ENCODE measurements at places on chromosomes 13 and 19.
A peak's percentile ranks its signal among the peaks of the same experiment; 100 is the strongest.

DNA sequence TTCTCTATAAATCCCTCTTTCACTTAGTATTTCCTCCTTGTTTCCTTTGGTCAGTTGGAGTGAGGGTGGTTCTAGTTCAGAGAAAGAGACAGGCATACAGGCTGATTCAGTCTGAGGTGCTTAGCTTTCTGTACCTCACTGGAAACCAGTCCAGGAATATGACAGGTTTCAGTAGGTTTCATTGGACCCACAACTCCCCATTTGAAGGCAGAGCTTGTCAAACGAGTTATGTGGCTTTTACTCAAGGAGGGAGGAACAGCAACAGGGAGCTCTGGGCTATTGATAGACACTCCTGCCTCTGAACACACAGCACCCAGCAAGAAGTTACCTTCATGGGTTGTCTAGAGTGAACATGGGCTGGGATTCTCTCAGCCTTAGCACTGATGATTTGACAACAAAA, 14.5 kb downstream of the ACTN4 start:
- H3K36me3 ChIP-seq, result no peaks in the 10 kb centered on the region
- no peaks in the 10 kb centered on the region for H3K27me3 ChIP-seq
- no peak overlapping the region for H3K4me3 ChIP-seq
- DNase-seq, result no peak
- peaks cover 97% of the 10 kb centered on the region for H3K4me1 ChIP-seq
- H3K27ac ChIP-seq, result peak overlapping the region; percentile 94

- H3K4me1 ChIP-seq, result peaks cover 29% of the 10 kb centered on the region
- H3K27ac ChIP-seq, result no peak overlapping the region
- H3K4me3 ChIP-seq, result no peak overlapping the region
- H3K36me3 ChIP-seq, result peaks cover 56% of the 10 kb centered on the region
- H3K27me3 ChIP-seq, result no peaks in the 10 kb centered on the region
Measured at GRCh38 chr19:46719629-46720502, 3.0 kb upstream of the PRKD2 start.

DNA sequence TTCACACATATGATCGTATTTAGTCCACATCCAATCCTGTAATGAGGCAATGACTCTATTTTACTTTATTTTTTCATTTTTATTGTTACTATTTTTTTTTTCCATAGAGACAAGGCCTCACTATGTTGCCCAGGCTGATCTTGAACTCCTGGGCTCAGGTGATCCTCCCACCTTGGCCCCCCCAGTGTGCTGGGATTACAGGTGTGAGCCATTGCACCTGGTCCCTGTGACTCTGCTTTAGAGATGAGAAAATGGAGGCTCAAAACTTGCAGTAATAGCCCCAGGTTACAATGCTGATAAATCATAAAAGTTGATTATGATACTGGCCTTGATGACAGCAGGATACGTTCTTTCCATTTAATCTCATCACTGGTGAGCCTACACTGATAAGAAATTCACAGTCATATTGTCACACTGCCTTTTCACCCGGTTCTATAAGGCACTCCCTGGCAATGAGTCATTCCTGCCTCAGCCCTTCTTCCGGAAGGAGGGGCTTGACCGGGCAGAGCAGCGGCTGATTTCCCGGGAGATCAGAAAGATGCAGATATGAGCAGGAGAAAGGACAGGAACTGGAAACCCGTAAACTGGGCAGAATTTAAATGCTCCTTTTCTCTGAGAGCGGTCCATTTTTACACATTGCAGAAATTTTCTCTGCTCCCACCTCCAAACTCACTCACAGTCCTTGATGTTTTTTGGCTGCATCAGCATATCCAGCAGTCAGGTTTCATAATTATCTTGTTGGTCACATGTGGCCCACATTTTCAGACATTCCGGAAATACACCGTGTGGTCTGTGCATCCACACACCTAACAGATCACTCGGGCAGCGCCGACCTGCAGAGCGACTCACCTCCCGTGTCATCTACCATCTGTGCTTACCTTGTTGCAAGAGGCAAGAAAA, 616.4 kb downstream of the EFNB2 start:
- no peaks in the 10 kb centered on the region for H3K27me3 ChIP-seq
- H3K4me3 ChIP-seq, result no peak overlapping the region
- H3K27ac ChIP-seq, result no peak overlapping the region
- H3K4me1 ChIP-seq, result peaks cover 11% of the 10 kb centered on the region
- H3K36me3 ChIP-seq, result no peaks in the 10 kb centered on the region

DNA sequence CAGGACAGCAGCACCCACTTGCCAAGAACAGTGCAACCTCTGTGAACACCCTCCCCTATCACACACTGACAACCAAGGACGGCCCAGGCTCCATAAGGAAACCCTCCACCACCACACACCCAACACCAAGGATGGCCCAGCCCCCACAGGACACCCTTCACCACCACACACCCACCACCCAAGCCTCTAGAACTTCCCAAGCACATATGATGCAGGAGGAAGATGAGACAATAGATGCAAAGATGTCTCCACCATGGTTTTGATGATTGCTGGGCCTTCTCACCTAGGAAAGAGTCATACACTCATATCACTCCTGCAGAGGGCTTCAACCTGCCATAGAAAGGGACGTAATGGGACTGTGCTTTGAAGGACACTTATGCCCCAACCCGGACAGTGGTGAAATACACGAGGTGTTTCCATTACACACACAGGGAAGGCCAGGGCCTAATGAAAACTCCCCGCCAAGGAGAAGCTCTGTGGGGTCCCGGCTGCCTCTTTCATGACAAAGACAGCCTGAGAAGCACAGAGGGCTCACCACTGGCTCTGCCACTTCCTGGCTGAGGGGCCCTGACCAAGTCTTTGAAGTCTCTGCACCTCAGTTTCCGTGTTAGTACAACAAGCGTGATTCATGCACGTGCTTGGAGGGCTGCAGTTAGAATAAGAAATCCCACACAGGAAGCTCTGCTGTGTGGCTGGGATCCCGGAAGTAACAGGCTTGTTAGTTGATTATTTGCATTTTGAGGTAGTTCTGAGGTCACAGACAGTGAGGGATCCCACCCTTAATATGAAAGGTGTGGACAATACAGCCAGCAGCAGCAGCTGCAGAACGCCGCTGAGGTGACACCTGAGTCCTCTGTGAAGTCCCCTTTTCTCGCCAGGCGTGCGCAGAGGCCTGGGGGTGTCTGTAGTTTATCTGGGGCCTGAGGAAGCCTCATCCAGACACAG, 61.9 kb upstream of the ATP12A start:
- no peak overlapping the region for H3K4me3 ChIP-seq
- no peaks in the 10 kb centered on the region for H3K36me3 ChIP-seq
- H3K27me3 ChIP-seq, result no peaks in the 10 kb centered on the region
- no peaks in the 10 kb centered on the region for H3K4me1 ChIP-seq

DNA sequence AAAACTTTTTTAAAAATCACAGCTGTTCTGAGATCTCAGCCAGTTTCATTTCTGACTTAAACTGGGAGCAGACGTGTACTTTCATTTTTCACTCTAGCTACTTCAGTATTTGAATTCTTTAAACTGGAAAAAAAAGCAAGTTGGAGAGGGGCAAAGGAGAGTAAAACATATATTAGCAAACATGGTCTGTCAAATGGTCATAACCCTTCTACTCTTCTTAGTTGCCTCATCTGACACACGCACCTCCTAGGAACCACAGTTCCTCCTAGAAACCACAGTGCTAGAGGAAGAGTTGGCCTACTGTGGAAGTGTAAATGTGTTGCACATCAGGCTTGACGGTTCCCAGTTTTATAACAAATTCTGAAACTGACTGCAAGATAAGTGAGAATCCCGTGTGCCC, 47.2 kb downstream of the TM9SF2 start:
- DNase-seq, result no peak
- H3K27ac ChIP-seq, result no peak overlapping the region
- H3K4me1 ChIP-seq, result no peaks in the 10 kb centered on the region
- no peaks in the 10 kb centered on the region for H3K27me3 ChIP-seq

Data from heart right ventricle (tissue), 16 donors.